Stimulated activated CD4-positive, alpha-beta T cell treated with anti-CD3 and anti-CD28 coated beads, TNF-alpha, amount 100 ng/mL, for 1 hour (primary cell): ENCODE measurements at places on chromosomes 1 and 21.

DNA sequence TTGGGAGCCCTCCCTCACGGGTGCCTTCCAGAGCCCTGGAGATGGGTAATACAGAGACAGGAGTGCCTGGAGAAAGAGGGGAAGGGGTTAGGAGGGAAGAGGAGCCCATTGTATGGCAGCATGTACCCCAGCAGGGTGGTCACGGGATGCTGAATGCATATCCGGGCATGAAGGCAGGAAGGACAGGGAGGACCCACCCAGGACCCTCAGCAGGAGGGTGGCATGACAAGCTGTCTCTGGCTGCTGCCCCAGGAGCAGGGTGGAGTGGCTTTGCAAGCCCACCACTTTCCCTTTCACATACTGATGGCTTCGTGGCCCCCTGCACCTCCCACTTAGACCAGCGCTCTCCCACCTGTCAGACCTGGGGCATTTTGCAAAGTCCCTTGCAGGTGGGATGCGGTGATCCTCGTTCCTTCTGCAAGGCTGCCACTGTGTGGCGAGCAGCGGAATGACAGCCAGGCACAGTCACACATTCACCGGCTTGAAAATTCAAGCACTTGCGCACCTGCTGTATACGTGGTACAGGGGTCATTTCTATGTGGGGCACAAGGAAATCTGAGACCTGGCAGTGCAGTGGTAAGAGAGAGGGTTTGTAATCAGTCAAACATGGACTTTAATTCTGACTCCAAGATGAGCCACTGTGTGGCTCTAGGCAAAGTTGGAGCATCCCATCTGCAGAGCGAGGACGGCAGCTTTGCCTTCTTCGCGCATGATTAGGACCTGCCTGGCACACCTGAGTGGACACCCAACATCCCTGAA is 53.2 kb upstream of the TMEM51 start:
- DNase-seq, result no peak

DNA sequence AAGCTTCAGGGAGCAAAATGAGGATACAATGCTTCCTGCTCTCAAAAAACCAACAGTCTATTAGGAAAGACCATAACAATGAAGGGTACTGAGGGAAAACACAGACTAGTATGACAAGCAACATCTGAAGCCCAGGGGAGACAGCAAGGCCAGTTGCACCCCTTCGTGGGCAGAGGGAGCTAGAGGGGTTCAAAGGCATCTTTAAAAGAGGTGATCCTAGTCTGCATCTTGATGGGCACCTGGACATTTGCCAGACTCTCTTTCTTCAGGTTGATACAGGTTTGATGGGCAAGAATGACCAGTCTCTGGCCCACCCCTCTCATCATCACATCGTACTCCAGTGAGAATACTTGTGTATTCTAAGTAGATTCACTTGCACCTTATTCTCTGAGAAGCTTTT is 177.7 kb downstream of the VAV3 start:
- DNase-seq, result no peak

DNA sequence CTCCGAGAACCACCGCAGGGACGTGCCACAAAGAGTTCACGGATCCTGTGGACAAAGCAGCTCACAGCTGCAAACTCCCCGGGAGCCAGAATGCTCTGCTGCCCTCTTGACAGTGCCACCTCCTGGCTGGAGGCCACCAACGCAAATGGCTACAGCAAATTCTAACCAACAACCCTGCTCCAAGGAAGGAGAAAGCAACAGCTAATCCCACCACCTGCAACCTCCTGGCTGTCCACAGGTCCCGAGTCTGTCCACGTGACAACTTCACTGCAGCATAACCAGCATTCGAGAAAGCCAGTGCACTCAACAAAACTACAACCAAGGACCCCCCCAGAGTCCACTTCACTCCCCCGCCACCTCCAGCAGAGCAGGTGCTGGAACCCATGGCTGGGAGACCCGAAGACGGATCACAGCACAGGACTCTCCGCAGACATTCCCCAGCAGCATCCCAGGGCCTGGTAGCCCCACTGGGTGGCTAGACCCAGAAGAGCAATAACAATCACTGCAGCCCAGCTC is 17.3 kb downstream of the POFUT2 start:
- DNase-seq, result no peak

DNA sequence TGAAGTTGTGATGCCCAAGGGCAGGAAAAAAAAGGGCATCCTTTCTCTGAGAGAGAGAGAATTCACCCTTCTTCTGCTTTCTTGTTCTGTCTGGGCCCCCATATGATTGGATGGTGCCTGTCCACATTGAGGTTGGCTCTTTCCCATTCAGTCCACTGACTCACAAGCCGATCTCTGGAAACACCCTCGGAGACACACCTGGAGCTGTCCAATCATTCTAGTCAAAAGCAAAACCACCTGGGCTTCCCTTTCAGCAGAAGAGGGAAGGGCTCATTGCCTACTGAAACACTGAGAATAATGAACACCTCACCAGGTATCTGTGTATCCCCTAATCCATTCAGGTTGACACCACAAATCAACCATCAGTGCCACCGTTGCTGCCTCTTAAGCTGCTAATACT is 103.7 kb upstream of the GNG12 start:
- no peak for DNase-seq

DNA sequence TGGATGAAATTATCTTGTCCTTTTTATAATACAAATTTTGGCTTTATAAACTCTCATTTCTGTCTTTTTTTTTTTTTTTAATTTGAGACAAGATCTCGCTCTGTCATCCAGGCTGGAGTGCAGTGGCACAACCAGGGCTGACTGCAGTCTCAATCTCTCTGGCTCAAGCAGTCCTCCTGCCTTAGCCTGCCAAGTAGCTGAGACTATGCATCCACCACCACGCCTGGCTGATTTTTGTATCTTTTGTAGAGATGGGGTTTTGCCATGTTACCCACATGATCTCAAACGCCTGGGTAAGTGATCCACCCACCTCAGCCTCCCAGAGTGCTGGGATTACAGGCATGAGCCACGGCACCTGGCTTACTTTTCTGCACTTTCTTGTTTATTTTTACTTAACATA is 7.5 kb downstream of the TOR1AIP1 start:
- DNase-seq, result no peak

- DNase-seq, result no peak
Measured at GRCh38 chr1:25572708-25573590, 29.5 kb downstream of the LDLRAP1 start.

GRCh38 chr1:27678747-27679146 is 6.8 kb upstream of the IFI6 start:
- no peak for DNase-seq

- DNase-seq, result no peak
Measured at GRCh38 chr1:172818841-172819527, 160.1 kb downstream of the FASLG start.

DNA sequence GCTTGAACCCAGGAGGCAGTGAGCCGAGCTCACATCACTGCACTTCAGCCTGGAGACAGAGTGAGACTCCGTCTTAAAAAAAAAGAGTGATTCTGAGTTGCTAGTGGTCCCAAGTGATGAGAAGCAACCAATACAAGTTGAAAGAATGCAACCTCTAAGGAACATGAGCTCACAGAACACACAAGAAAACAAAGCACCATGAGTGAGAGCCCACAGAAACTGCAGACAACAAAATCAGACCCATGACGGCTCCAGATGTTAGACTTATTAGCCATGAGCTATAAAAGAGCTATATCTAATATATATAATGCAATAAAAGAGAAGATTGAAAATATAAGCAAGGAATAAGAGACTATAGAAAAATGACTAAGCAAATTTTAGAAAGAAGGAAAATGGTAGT is 50.0 kb downstream of the MATN1 start:
- no peak for DNase-seq

DNA sequence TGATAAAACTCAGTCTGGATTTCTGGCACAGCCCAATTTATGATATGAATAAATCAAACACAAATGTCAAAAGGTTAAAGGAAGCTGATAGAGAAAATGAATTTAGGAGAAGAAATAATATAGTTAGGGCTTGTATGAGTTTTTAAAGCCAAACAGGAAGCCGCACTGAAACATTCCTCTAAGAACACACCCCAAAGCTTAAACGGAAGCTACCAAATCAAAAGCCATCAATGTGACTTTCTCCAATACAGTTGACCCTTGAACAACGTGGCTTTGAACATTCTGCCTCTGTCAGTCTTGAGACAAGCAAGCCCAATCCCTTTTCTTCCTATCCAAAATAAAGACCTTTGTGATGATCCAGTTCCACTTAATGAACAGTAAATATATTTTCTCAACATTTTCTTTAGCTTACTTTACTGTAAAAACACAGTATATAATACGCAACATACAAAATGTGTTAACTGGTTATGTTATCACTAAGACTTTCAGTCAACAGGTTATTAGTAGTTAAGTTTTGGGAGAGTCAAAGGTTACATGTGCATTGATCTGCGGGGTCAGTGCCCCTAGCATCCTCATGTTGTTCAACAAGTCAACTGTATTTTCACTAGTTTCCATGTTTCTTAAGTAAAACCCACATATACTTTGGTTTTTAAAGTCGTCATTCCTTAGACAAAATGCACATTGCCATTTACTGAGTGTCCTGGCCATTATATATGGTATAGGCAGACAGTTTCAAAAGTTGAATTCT is 11.2 kb downstream of the SERBP1 start:
- no peak for DNase-seq

GRCh38 chr1:55338448-55338820 is 123.3 kb upstream of the USP24 start:
- no peak for DNase-seq

DNA sequence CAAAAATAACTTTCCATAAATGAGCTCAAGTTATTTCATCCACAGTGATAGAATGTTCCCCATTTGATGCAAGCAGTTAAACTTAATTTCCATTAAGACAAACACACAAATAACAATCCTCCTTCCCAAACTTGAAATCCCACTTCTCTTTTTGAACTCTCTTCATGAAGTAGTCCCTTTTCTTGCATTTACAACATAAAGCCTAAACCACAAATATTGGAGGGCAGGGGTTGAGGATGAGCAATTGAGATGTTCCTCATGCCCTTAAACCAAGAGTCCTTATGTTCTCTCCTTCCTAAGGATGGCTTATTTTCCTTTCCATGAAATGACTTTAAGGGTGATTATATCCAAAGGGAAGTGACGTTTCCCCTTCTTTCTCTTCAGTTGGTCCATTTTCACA is 228.8 kb downstream of the DISC1 start:
- no peak for DNase-seq

DNA sequence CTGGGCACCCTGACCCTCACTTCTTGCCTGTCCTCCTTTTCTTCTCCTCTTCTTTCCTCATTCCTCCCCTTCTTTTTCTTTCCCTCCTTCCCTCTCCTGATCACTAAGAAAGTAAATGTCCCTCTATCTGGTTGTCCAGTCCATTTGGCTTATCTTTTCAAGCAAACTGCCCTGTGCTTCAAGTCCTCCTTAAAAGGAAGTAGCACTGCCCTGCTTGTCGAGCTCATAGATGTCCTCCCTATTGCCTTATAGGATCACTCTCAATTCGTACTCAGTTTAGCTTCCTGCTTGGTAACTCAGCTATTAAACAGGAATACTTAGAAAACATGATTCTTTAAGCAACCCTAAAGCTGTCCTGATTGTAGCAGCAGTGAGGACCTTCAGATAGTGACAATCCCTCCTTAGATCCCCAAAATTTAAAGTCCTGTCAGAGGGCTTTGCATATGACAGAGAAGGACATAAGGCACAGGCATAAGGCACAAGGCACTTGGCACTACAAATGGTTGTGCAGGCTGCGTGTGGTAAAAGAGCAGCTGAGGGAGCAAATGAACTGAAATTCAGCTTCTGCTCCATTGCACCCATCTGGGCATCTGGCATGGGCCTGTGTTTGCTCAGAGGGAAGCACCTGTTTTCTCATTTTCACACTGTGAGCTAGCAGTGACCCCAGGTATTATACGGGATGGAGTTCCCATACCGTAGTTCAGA is 26.1 kb upstream of the SLAMF6 start:
- DNase-seq, result no peak

GRCh38 chr21:40052276-40052675 is 185.0 kb downstream of the PCP4 start:
- DNase-seq, result no peak

DNA sequence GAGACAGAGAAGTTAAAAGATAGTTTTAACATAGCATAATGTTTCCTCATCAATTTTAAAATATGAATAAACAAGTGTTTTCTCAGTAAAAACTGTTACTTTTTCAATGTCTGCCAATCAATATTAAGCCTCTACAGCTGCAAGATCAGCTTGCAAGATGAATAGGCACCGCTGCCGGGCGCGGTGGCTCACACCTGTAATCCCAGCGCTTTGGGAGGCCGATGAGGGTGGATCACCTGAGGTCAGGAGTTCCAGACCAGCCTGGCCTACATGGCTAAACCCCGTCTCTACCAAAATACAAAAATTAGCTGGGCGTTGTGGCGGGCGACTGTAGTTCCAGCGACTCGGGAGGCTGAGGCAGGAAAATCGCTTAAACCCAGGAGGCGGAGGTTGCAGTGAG is 54.8 kb upstream of the SH3GLB1 start:
- DNase-seq, result no peak

DNA sequence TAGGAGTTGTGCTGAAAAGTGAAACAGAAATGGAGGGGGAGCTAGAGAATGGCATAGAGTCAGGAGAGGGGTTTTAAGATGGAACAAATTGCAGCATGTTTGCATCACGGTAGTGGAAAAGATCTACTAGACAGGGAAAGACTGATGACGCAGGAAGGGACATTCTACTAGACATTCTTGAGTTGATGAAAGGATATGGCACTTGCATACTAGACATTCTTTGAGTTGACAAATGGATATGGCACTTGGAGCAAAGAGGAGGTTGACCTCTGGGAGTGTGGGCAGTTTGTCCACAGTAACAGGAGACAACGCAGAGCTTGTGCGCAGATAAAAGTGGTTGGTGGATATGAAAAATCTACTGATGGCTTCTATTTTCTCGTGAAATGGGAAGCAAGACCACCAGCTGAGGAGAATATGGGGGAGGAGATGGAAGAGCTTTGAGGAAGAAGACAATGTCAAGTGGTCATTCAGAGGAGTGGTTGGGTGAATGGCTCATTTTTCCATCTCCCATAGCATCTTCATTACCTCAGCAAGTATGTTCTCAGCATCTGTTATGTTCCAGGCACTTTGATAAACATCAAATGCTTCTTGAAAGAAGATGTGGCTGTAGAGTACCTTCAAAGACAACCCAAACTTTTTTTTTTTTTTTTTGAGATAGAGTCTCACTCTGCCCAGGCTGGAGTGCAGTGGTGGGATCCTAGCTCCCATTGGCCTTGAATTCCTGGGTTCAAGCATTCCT is 2.4 kb upstream of the CTPS1 start:
- DNase-seq, result no peak

DNA sequence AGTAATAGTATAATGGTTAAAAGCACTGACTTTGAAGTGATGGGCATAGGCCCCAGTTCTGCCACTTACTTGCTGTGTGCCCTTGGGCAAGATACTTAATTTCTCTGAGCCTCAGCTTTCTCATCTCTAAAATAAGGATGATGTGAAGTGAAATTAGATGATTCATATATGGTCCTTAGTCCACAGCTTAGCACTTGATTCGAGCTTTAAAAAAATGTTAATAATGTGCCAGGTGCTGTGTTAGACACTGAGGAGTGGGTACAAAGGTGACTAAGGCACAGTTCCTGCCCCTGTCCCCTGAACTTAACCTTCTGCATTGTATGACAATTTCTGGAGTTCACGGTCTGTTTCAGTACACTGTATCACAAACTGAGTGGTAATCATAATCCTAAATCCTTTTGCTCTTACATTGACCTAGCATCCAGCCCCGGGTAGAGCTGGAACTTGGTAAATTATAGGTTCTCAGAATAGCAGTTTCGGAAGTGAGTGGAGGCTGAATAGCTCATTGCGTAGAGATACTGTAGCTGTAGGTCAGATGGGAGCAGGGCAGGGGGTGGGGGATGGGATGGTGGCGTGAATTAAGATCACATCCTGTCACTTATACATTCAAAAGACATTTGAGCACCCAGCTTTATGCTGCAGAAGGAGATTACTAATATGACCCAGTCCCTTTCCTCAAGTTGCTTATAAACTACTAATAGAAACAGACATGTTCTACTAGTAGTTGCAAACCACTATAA is 1.5 kb downstream of the ZNF691 start:
- DNase-seq, result no peak
